ENCODE measurements at places on chromosomes 2 and 18. TPM values are rescaled to one million over a fixed set of nuclear protein-coding genes. Genes with fewer than 3 reads are reported as not detected.

The C1QL2 gene
- total RNA-seq: not detected

The CAPN14 gene
- under 0.01 TPM for total RNA-seq

The KLHL41 gene
- total RNA-seq: 0.29 TPM

The TMX3 gene
- total RNA-seq: 139 TPM

The ZC3H8 gene
- total RNA-seq: 28.6 TPM

The PCARE gene
- total RNA-seq: not detected

The CYP27A1 gene
- total RNA-seq: 4.1 TPM

All from thoracic aorta endothelial cell (primary cell).